Stimulated activated CD4-positive, alpha-beta T cell treated with anti-CD3 and anti-CD28 coated beads, Interleukin-12 subunit alpha, Interleukin-12 subunit beta, amount 100 ng/mL, for 48 hours (primary cell): ENCODE measurements at places on chromosomes 1 and 21.

GRCh38 chr1:220529521-220530020 lies 1.6 kb downstream of the MARK1 start:
- DNase-seq: no peak

GRCh38 chr21:37210130-37210529 lies 57.0 kb downstream of the VPS26C start:
- DNase-seq: no peak

- no peak for DNase-seq
Observed at GRCh38 chr1:70220517-70221237, 503 bp upstream of the SRSF11 start.

- DNase-seq: no peak
Observed at GRCh38 chr1:93963585-93963984, 54.4 kb upstream of the GCLM start.

DNA sequence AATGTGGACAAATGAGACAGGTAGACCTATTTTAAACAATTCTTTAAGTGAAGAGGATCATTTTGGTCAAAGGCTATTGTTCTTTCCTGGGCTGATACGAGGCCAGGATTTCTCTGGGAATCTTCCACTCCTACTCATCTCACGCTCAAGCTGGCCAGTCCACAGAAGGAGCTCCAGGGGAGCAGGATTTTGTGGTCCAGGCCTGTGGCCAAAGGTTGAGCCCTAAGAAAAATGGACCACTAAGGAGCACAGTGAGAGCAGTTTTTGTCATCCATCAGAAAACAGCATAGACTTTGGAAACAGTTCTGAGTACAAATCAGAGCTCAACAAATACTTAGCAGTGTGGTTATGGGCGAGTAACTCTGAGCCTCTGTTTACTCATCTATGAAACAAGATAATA lies 260.2 kb upstream of the RUNX1 start:
- no peak for DNase-seq

- no peak for DNase-seq
Observed at GRCh38 chr1:169307176-169307575, 60.4 kb downstream of the NME7 start.

DNA sequence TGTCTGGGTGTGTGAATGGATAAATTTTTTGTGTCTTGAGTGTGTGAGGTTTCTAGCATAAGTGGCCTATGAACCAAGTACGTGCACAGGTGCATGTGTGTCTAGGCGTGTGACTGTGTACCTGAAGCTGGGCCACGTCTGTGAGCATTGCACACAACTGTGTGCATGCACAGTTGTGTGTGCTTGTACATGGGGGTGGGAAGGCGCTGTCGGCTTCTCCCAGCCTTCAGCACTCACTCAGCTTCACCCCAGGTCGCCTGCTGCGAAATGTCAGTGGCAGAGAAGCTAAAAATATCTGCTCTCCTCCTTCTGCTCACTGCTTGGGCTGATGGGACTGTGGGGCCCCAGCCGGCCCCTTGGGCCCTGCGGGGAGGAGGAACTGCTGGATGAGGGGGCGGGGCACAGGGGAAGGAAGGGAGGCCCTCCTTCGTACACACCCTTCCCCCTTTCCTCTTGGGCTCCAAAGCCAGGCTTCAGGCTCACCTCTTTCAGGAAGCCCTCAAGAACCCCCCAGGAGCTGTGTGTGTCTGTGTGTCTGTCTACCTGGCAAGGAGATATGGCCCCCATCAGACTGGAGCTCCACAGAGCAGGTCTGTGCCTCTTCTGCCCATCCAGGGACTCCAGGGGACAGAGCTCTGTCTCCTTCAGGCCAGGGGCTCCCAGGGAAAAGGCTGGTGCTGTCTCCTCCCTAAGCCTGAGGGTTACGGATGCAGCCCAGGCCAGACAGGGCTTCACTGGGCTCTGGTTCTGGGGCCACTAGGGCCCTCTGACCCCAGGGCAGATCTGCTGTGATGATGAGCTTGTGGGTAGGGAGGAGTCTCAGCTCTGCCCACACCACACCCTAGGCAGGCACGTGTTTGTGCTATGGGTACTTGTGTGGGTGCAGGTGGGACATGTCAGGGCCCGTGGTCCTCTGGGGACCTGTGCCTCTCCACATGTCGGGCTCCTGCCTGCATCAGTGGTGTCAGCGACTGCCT lies 35.6 kb upstream of the WASF2 start:
- DNase-seq: peak; percentile 54

GRCh38 chr1:228225165-228225710 lies 17.4 kb downstream of the OBSCN start:
- DNase-seq: no peak
